ENCODE measurements at places on chromosomes 16 and 17. TPM values are rescaled to one million over a fixed set of nuclear protein-coding genes. Genes with fewer than 3 reads are reported as not detected.

The DHRS7C gene
- polyA plus RNA-seq = 0.05 TPM

The TMIGD1 gene
- polyA plus RNA-seq = not detected

The FOXC2 gene
- polyA plus RNA-seq = 0.10 TPM

The HOXB2 gene
- polyA plus RNA-seq = 18.9 TPM

The ABCC6 gene
- 0.31 TPM for polyA plus RNA-seq

The SLC52A1 gene
- 0.92 TPM for polyA plus RNA-seq

The CPD gene
- 5.1 TPM for polyA plus RNA-seq

The TMEM235 gene
- polyA plus RNA-seq = not detected

The MARVELD3 gene
- 2.9 TPM for polyA plus RNA-seq

The AOC3 gene
- 9.7 TPM for polyA plus RNA-seq

The WNK4 gene
- polyA plus RNA-seq = 12.8 TPM

The ATF7IP2 gene
- polyA plus RNA-seq = 6.4 TPM

The CDRT15 gene
- not detected for polyA plus RNA-seq

The OR1F1 gene
- polyA plus RNA-seq = not detected

The ATP1B2 gene
- 0.24 TPM for polyA plus RNA-seq

The UMOD gene
- polyA plus RNA-seq = not detected

The ZNF319 gene
- 2.5 TPM for polyA plus RNA-seq

The SLC47A1 gene
- polyA plus RNA-seq = 1.4 TPM

The C17orf67 gene
- polyA plus RNA-seq = 2.1 TPM

The CHTF8 gene
- 43.5 TPM for polyA plus RNA-seq
